Cerebellar cortex (tissue), 1 donor: ENCODE measurements at places on chromosomes 4 and X.

DNA sequence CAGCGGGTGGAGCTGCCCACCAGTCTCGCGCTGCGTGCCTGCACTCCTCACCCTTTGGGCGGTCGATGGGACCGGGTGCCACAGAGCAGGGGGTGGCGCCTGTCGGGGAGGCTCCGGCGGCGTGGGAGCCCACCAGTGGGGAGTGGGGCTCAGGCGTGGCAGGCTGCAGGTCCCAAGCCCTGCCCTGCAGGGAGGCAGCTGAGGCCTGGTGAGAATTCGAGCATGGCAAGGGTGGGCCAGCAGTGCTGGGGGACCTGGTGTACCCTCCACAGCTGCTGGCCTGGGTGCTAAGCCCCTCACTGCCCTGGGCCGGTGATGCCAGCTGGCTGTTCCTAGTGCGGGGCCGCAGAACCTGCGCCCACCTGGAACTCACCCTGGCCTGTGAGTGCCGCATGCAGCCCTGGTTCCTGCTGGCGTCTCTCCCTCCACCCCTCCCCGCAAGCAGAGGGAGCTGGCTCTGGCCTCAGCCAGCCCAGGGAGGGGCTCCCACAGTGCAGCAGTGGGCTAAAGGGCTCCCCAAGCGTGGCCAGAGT, 746.6 kb upstream of the PABPC4L start:
- DNase-seq: no peak

DNA sequence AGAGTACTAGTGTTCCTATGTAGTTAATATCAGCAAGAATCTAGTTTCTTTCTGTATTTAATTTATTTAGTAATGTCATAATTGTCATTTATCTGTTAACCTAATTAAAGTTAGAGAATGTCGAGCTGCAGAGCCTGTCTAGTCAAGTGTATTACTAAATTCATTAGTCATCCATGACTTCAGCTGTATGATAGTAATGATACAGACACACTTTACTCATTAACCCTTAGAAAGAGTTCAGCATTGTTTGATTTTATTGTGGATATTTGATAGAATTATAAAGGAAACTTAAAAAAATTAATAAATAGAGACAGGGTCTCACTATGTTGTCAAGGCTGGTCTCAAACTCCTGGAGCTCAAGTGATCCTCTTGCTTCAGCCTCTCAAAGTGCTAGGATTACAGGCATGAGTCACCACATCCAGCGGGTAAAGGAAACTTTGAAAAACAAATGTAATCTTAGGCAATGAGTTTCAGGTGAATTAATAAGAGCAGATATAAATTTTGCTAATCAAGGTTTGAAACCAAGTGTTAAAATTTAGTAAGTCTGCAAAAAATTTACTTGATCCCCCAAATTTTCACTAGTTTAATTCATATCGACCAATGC, 110.6 kb downstream of the ANK2 start:
- no peak for DNase-seq

DNA sequence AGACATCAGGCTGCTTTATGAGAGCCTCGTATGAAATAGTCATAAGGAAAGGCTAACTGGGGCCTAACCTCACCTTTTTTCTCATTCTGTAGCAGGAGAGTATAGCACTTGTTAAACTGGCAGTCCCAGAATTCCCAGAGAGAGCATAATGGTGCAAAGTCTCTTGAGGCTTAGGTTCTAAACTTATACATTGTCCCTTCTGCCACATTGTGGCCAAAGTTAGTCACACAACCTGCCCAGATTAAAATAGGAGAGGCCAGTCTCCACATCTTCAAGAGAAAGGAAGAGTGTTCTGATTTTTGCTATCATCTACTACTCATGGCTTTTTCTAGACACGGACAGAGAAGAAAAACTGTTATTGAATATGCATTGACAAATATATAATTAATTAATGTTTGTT, 1588.9 kb upstream of the PCDH7 start:
- no peak for DNase-seq

- no peak for DNase-seq
Observed at GRCh38 chr4:53997898-53998297, 66.5 kb downstream of the CHIC2 start.

DNA sequence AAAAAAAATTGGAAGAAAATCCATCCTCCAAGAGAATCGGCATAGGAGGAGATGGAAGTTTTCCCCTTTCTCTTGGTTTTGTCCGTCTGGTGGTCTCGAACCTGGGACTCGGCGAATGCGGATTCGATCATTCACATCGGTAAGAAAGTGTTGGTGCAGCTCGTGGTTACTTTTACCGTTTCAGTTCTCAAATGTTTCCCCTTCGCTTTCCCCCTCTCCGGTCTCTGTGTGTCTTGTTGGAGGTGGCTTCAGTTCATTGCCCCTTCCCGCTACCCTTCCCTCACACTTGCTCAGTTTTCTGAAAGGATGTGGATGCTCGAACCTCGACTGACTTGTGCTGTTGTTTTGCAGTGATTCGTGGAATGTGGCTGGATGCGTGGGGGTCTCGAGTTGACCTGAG, 840 bp downstream of the GRID2 start:
- DNase-seq: peak; percentile 49

DNA sequence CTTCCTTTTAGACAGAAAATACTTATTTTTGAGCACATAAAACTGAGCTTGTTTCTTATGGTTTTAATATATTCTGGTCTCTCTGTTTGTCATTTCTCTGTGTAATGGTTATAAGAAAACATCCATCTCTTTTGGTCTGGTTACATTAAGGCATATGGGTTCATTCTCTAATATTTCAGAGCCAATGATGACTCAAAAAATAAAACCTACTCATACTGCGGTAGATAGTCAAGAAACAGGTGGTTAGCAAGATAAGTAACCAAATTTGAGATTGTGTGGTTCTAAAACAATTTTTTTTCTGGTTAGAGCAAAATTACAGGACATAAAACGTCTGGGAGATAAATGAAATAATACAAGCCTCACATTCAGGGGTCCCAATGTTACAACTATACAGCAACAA, 654.5 kb downstream of the STIM2 start:
- DNase-seq: no peak

DNA sequence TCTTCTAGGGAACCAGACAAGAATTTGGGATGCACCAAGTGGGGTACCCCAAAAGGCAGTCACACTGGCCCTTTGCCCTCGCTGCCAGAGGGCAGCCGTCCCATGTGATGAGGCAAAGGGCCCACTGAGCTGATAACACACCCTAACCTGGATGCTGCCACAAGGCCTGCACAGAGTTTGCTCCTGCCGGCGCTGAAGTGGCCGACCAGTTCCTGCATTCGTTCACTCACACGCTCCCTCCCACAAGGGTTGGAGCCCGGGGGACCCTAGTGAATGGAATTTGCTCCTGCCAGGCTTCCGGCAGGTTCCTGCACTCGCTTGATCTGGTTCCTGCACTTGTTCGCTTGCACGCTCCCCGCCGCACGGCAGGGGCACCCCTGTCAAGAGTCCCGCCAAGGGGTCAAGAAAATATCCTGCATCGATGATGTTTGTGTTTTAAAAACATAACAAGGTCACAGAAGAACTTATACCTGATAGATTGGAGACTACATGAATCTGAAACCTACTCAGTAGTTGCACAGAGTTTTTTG, 296.4 kb upstream of the VCX start:
- DNase-seq: no peak

- DNase-seq: peak; percentile 33
Observed at GRCh38 chrX:109475174-109475891, 6.6 kb downstream of the GUCY2F start.

- DNase-seq: no peak
Observed at GRCh38 chr4:7187168-7187535, 5.2 kb upstream of the SORCS2 start.

- DNase-seq: no peak
Observed at GRCh38 chr4:38160487-38161207, 200.4 kb downstream of the PTTG2 start.

GRCh38 chr4:162972661-162973330, 193.9 kb downstream of the NAF1 start:
- no peak for DNase-seq

DNA sequence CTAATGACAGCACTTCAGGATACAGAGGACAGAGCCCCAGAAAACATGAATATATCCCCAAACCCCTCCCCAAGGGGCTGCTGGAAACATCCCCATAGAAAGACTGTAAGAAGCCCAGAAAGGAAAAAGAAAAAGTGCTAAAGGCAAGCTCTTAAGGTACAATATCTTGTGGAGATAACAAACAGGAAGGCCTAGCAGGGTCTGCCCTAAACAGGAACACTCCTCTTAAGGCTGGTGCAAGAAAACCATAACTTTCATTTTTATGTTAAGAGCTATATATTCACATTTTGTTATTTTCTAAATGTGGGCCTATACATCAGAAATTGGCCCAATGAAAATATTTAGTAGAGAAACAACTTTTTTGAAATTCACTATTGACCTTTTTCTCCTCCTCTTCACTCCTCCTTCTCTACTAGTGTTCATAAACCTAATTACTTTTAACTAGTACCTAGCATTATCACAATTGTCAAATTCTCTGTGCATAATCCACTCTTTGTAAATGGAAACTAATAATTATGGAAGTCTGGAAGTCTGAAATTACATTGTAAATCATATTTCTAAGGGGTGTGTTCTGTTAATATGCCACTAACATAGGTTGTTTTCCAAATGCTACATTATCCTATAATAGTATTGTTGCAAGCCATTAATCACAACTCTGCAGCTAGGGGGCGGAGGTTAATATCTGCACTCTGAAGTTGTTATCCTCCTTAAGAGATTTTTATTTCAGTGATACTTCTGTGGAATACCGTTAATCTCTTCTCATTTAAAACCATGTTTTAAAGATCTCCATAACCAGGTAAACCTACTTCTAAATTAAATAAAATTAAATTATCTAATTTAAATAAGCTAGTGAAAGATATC, 59.8 kb downstream of the CASK start:
- DNase-seq: no peak

- no peak for DNase-seq
Observed at GRCh38 chr4:33780952-33781791, 2463.1 kb downstream of the ARAP2 start.

GRCh38 chrX:13697455-13697854, 8.5 kb downstream of the RAB9A start:
- DNase-seq: no peak

DNA sequence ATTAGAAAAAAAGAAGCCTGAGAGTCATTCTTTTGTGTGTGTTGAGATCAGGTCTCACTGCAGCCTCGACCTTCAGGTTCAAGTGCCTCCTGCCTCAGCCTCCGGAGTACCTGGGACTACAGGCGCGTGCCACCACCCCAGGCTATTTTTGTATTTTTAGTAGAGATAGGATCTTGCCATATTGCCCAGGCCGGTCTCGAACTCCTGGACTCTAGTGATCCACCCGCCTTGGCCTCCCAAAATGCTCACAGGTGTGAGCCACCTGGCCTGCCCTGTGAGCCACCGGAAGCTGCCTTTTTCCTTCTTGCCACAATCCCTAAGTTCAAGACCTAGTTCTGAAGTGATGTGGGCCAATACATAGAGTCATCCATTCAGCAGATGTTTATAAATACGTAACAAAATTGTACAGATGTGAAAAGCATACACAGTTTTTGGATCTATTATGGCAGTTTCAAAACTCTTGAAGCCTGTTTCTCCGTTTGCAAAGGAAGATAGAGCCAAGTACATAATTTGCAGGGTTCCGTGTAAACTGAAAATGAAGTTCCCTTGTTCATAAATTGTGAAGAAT, 536 bp upstream of the CTSO start:
- DNase-seq: no peak

GRCh38 chr4:159103384-159103990, 608 bp downstream of the RAPGEF2 start:
- DNase-seq: peak; percentile 22

- DNase-seq: no peak
Observed at GRCh38 chrX:68719181-68719903, 71.9 kb downstream of the STARD8 start.

GRCh38 chr4:111854494-111855087, 290.7 kb upstream of the FAM241A start:
- peak; percentile 25 for DNase-seq

GRCh38 chr4:186606591-186606992, 51.2 kb upstream of the MTNR1A start:
- no peak for DNase-seq

DNA sequence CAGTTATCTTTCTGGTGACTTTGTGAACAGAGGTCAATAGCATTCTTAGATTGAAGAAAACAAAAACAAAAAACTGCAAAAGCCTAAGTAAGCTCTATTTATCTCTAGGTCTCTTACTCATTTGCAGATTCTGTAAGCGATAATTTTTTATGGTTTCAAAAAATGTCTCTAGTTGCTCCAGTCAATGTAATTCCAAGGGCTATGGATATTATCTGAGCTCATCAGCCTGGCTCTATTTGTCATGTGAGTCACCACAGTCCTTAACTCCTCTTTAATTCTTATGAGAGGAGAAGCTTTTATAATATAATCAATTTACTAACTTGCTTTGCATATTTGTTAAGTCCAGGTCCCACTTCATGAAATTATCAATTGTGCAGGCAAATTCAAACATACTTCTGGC, 79.1 kb downstream of the NPFFR2 start:
- no peak for DNase-seq

DNA sequence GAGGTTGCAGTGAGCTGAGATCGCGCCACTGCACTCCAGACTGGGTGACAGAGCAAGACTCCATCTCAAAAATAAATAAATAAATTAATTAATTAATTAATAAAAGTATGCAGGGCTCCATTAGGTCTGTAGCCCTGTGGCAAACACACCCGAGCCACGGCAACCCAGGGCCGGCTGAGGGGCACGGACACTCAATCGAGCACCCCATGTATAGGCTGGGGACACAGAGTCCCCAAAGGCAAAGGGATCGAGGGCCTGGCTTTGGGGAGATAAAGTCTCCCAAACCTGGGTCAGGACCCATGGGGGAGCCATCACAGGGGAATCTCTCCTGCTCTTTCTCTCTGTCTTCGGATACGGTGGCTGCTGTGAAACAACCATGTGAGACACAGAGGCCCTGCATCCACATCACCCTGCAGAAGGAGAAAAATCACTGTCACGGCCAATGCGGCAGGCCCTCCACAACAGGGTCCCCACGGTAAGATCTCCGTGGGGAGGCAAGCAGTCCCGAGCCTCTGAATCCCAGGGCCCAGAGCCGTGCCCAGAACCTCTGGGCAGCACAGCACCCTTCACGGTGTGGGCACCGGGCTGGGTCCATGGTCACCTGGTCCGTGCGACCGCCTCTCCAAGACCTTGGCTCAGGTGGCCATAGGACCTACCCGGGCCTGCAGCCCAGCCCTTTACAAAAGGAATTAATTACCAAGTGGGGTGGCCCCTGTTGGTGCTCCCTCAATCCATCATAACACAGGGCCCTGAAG, 81.8 kb downstream of the WFS1 start:
- no peak for DNase-seq

DNA sequence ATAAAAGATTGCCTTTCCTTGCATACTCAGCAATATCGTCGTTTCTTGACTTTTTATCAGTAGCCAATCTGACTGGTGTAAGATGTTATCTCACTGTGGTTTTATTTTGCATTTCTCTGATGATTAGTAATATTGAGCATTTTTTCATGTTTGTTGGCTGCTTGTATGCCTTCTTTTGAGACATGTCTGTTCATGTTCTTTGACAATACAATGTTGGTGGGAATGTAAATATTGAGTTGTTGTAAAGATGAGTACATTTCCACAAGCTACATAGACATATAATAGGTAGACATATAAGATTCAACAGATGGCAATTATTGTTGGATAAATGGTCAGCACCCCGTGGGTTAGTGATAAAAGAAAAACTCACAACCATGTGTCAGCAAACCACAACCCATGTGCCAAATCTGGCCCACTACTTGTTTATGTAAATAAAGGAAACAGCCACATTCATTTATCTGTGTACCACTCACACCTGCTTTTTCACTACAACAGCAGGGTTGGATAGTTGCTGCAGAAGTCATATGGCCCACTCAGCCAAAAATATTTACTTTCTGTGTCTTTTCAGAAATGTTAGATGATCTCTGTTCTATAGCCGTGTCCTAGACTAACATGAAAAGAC, 153.1 kb upstream of the VCX start:
- no peak for DNase-seq

- DNase-seq: no peak
Observed at GRCh38 chr4:12411072-12411471, 982.4 kb upstream of the HS3ST1 start.
